ENCODE measurements at places on chromosomes 11 and 22.

DNA sequence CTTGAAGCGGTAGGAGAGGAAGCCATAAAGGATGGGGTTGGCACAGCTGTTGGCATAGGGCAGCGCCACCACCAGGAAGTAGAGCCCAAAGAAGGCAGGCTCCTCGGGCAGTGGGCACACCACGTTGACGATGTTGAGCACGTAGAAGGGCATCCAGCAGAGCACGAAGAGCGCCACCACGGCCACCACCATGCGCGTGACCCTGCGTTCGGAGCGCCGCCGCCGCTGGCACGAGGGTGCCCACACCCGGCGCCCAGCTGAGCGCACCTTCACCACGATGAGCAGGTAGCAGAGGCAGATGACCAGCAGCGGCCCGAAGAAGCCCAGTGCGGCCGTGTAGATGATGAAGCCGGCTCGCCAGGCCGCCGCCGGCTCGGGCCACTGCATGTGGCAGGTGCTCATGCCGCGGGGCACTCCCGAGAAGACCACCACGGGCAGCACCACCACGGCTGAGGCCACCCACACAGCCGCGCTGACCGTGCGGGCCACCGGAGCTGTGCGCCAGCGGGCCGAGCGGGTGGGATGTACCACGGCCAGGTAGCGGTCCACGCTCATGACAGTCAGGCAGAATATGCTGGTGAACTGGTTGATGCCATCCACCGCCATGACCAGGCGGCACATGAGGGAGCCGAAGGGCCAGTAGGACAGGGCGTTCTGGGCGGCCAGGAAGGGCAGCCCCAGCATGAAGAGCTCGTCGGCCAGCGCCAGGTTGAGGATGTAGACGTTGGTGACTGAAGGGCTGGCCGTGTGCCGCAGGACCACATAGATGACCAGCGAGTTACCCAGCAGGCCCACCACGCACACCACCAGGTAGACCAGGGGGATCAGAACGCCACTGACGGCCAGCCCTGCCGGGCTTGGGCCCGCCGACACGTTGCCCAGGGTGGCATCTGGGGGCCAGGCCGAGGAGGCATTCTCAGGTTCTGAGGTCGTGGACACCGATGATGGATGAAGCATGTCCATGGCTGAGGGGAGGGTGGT lies 5.1 kb downstream of the SSTR3 start:
- DNase-seq: no peak

- DNase-seq: no peak
Measured at GRCh38 chr11:103659743-103660142, 376.7 kb upstream of the DDI1 start.

DNA sequence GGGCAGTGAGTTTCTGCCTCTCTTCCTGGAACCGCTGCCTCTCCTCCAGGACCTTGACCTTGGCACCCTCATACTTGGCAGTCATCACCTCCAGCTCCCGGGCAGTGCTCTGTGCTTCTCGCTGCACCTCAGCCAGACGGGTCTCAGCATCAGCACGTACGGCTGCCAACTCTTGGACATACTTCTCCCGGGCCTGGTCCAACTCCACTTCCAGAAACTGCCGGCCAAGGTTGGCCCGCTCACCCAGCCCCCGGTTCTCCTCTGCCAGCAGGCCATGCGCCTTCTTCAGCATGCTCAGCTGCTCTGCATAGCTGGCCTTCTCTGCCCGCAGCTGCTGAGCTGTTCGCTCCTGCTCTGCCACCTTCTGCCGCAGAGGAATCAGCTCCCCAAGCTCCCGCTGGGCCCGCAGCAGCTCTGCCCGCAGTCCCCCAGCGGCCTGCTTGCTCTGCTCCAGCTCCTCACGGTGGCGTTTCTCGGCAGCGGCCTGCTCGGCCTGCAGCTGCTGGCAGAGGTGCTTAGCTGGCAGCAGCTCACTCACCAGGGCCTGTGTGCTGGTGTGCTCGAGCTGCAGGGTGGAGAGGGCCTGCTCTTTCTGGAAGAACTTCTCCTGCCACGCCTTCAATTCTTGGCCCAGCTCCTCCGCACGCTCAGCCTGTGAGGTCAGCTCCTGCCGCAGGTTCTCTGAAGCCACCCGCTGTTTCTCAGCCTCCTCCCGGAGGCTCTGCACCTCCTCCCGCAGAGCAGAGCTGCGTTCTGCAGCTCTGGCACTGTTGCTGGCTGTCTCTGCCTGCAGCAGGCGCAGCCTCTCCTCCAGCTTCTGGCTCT lies 14.4 kb downstream of the IL18BP start:
- no peak for DNase-seq

GRCh38 chr11:41498726-41499125 lies 39.3 kb upstream of the LRRC4C start:
- DNase-seq: no peak

DNA sequence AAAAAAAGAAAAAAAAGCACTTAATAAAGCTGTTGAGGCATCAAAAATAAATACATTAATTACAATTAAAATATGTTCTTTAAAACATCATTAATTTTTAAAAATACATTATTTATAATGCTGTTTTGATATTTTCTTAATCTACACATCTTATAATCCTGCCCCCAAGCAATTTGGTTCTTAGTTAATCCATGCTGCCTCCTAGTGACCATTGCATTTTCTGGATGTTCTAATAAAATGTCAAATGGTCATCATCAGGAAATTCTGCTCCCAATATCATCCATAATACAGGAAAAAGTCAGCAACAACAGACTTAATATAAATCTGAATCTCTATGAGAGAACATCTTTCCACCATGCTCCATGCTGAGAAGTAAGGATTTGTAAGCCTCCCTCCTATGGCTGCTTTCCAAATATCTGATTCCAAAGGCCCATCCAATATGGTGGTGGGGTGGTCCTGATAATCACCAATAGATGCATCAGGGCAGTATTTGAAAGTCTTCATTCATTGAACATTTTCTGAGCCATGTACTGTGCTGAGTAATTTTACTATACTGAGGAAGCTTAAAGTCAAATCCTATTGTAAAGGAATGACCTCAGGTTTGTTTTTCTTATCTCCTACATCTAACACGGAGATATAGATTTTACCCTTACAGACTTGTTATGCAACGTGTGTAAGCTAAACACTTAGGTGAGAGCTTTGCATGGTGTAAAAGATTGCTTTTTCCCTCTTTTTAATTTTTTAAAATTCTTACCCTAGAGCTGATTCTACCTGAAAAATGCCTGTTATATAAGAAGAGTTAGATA lies 124.7 kb upstream of the BMAL1 start:
- DNase-seq: no peak

- DNase-seq: no peak
Measured at GRCh38 chr11:61010466-61011228, 39.2 kb downstream of the CD6 start.

DNA sequence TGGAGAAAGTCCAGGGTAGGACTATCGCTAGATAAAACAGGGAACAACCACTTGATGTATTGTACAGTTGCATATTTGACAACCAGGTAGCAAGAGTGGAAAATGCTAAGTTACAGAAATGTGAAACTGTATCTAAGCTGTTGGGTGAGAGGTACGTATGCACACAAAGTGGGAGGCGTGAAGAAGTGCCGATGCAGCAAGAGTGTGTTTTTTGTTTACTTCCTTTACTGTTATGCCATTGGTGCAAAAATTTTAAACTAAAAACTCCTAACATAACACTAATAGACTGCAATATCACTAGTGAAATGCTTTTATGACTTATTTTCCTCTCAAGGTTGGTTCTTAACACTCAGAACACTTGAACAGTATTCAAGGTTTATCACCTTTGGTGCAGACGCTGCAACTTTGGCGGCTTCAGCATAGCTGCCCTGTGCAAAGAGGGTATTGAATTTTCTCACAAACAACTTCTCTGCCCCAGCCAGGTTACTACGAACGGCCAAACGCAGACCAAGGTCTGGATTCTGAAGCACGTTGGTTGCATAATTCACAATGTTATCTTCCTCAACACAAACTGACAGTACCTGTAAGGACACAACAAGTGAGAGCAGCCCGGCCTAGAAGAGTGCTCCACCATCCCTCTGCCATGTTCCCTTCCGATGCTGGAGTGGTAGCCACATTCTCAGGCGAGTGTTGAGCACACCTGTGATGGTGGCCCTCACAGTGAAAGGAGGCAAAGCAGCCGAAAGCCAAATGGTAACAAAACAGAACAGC lies 55.8 kb upstream of the SLC25A1 start:
- DNase-seq: no peak

- DNase-seq: no peak
Measured at GRCh38 chr22:19859861-19860510, 5.3 kb upstream of the GNB1L start.

DNA sequence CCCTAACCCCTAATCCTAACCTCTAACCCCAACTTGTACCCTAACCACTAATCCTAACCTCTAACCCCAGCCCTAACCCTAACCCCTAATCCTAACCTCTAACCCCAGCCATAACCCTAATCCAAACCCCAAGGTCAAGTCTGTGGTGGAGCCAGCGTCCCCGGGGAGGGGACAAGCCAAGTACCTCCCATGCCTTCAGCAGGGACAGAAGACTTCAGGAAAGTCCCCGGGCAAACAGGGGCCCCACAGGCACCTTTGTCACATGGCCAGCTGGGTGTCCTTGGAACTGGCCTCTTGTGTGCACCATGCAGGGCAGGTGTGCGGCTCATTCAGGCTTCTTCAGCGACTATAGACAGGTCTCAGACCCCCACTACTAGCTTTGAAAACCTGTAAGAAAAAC lies 555.8 kb downstream of the BRD1 start:
- DNase-seq: no peak

GRCh38 chr22:17369439-17370025 lies at the start of gene CECR2:
Gene CECR2, plus strand, starts transcription at chr22:17369460. Its CDS starts 324 bp downstream, at chr22:17369784.
- no peak for DNase-seq

DNA sequence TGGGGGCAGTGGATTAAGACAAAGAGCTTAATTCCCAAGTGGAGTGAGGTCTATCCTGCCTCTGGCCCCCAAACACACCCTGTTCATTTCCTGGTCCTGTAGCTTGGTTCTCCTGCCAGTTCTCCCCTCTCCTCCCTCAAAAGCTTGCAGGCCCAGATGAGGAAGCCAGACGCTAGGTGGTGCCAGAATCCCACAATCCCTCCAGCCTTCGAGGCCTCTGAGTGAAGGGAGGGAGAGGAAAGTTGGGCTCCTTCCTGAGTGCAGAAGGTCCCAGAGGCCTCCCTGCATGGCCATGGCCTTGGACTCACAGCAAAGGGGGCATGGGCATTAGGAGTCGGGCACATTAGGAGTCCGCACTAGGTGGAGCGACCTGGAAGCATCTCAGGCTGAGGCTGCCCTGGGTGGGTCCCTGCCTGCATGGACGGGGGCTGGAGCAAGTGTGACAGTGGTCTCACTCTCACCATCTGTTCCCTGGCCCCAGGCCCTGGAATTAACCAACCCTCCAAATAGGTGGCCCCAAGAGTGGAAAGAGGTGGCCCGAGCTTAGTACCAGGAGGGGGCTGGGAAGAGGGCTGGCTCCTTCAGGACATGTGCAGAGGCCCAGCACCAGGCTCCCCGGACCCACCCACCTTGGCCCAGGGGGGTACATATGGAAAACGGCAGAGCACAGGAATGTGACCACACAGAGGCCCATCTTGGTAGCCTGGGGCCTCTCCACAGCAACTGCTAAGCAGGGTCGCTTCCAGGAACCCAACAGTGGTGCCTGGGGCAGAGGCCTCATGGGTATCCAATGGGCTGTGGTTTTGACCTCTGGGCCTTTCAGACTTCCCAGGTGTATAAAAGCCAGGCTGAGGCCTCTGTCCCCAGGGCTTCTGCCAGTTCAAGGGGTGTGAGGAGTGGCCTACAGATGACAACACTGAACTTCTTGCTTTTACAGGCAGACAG lies 5.2 kb downstream of the FXYD2 start:
- no peak for DNase-seq

GRCh38 chr22:49779853-49780697 lies 47.6 kb downstream of the BRD1 start:
- DNase-seq: no peak

DNA sequence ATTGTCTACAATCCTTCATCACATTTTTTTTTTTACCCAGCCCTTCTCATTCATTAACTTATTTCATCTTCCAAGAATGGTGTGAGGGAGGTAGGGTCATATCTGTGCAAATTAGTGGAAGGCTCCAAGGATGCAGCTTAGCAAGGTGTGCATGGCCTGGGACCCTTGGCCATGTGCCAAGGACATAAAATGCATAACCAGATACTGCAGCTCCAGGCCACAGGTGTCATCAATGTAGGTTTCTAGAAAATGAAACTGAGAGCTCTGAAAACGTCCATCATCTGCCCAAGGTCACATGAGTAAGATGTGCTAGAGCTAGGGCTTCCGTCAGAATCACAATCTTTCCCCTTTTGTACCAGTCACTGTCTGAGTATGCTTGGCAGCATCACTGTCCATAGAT lies 29.8 kb downstream of the ANKK1 start:
- DNase-seq: no peak

DNA sequence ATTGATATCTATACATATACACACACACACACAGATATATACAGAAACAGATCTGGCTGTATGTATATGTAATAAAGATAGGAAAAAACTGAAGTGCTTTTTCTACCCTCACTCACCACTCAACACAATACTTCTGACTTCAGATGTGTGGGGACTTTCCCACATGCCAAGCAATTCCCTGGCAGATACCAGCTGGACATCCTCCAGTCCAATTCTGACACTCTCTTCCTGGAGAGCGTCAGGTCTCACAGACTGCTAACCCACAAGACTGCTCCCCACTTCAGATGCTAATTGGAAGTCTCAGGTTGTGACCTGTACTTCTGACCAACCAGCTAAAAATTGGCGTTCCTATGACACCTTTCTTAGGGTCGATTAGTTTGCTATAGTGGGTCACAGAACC lies 140.6 kb downstream of the ATG16L2 start:
- DNase-seq: no peak

GRCh38 chr22:42788021-42788420 lies 67.4 kb upstream of the A4GALT start:
- DNase-seq: no peak

DNA sequence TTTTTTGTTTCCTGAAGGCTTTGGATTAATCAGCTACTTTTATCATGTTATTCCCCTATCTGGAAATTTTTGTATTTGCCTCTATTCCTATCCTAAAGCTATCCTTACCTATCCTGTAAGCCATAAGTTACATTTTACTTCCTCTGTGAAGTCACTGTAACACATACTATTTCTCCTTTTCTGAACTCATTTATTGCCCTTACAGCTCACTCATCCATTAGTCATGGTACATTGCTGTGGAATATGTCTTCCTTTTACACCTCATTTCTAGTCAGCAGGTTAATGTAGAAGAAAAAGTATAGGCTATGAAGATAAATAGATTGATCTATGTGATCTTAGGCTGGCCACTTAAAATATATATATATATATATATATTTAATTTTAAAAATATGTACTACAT lies 28.0 kb downstream of the SWAP70 start:
- no peak for DNase-seq
